Occipital lobe (tissue), 3 donors: ENCODE measurements at places on chromosomes 4 and X. TPM values are rescaled to one million over a fixed set of nuclear protein-coding genes. Genes with fewer than 3 reads are reported as not detected.

DNA sequence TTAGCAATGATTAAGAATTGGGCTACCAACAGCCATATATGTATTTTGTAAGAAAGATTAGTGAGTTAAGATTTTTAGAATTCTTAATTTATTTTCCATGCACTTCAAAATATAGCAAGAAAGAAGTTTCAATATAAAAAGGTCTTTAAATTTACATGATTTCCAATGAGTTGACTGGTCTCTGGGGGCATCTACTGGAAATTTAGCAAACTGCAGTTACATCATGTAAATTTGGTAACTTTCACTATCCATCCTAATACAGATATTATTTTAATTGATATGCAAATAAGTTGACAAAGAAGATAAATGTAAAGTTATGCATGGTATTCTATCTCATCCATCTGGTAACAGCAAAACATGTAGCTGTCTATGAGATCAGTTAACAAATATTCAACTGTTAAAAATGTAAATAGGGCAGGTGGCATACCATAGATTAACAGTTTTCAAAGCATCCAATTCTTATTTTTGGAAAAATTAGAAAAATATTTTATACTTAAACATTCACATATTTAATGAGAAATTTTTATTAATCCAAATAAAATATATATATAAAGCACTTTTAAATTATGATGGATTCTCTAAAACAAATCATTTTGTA, 29.1 kb downstream of the TTC29 start:
- no peak for DNase-seq

TLR6 gene
- total RNA-seq = 1.9 TPM

IKBKG gene
- 5.5 TPM for total RNA-seq

ZNF280C gene
- total RNA-seq = 13.9 TPM

GAB1 gene
- 25.9 TPM for total RNA-seq
